ENCODE measurements at places on chromosomes 16 and 17.

DNA sequence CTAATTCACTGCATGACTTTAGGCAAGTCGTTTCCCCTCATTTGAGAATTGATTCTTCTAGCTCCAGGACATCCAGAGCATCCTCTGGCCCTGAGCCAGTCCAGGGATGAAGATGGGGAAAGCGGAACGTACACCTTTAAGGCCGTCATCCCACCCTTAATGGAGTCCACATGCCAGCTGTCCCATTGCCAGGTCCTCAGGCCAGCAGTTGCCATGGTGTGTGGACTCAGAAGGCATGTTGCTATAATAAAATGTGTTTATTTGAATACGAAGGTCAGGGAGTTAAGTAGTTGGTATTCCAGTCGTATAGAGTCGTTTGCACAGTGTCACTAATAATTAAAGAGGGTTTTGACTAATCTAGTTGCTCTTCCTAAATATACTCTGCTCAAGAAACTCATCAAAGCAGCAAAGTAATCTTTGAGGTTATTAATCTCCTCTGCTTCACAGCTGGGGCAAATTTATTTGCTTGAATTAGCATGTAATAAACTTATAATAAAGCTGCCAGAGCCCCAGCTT is 30.4 kb downstream of the CCDC182 start:
- H3K27me3 ChIP-seq, result peaks cover 33% of the 10 kb centered on the region
- H3K4me1 ChIP-seq, result no peaks in the 10 kb centered on the region
- H3K4me3 ChIP-seq, result no peak overlapping the region

GRCh38 chr17:10606110-10606509 is 51.0 kb downstream of the MYH3 start:
- no peaks in the 10 kb centered on the region for H3K4me1 ChIP-seq
- H3K36me3 ChIP-seq, result no peaks in the 10 kb centered on the region
- DNase-seq, result no peak
- peaks cover 32% of the 10 kb centered on the region for H3K27me3 ChIP-seq

DNA sequence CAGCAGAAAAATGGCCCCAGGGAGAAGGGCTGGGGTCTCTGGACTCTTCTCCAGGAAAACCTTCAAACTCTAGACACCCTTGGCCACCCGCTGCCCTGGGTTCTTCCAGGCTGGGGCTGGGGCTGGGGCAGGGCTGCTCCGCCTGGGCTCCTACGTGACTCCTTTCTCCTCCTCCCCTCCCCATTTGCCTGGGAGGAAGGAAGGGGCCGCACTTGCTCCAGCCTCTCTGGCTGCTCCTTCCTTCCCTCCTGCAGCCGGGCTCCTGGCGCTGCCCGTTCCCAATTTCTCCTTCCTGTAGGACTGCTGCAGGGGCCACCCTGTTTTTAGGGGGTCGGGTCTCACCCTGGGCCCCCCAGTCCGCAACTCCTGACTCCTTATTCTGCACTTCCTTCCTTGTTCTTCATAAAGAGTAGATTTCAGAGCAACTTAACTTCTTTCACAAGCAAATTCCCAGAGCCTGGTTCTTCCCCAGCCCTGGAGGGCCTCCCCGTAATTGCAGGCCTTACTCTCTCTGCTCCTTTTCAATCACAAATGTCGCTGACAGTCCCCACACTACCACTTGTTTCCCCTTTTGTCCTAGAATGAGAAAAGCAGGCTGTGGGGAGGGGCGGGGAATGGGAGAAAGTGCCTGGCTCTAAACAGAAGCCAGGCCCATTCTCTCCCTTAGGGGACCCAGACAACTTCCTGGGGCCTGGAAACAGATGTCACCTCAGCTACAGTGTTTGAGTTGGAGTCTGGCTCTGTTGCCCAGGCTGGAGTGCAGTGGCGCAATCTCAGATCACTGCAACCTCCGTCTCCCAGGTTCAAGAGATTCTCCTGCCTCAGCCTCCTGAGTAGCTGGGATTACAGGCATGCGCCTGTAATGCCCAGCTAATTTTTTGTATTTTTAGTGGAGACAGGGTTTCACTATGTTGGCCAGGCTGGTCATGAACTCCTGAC is 137.8 kb downstream of the ENGASE start:
- DNase-seq, result no peak
- H3K4me1 ChIP-seq, result no peaks in the 10 kb centered on the region
- H3K4me3 ChIP-seq, result no peak overlapping the region
- no peaks in the 10 kb centered on the region for H3K36me3 ChIP-seq

GRCh38 chr16:23175651-23176050 is 6.9 kb upstream of the SCNN1G start:
- no peaks in the 10 kb centered on the region for H3K36me3 ChIP-seq
- H3K4me3 ChIP-seq, result no peak overlapping the region

DNA sequence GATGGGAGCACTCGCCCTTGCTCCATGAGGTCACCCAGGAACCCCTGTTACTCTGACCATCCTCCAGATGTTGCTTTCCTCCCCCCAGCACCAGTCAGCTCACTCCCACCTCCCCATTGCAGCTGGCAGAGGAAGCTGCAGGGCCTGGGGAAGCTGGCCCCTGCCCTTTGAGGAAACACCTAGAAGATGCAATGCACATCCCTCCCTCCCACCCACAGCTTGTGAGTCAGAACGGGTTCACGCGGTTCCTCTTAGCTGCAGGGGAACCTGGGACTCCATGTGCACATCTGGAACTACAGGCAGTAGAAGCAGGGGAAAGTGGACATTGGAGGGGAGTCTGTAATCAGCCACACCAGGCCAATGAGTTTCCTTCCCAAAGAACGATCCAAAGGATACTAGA is 96.9 kb downstream of the KATNIP start:
- no peak overlapping the region for H3K27ac ChIP-seq
- H3K36me3 ChIP-seq, result peaks cover 14% of the 10 kb centered on the region
- DNase-seq, result no peak
- peaks cover 8% of the 10 kb centered on the region for H3K4me1 ChIP-seq
- H3K4me3 ChIP-seq, result no peak overlapping the region
- no peaks in the 10 kb centered on the region for H3K27me3 ChIP-seq

GRCh38 chr16:81593481-81593880 is 148.9 kb downstream of the CMIP start:
- no peak overlapping the region for H3K27ac ChIP-seq
- no peak overlapping the region for H3K4me3 ChIP-seq
- peaks cover 9% of the 10 kb centered on the region for H3K4me1 ChIP-seq
- no peak for DNase-seq

GRCh38 chr16:7086822-7087616 is 245.6 kb upstream of the RBFOX1 start:
- H3K27ac ChIP-seq, result no peak overlapping the region
- peak overlapping the region; percentile 43 for H3K4me3 ChIP-seq
- H3K27me3 ChIP-seq, result peaks cover 69% of the 10 kb centered on the region
- H3K4me1 ChIP-seq, result no peaks in the 10 kb centered on the region
- no peaks in the 10 kb centered on the region for H3K36me3 ChIP-seq
